ENCODE measurements at places on chromosomes 4 and X.

DNA sequence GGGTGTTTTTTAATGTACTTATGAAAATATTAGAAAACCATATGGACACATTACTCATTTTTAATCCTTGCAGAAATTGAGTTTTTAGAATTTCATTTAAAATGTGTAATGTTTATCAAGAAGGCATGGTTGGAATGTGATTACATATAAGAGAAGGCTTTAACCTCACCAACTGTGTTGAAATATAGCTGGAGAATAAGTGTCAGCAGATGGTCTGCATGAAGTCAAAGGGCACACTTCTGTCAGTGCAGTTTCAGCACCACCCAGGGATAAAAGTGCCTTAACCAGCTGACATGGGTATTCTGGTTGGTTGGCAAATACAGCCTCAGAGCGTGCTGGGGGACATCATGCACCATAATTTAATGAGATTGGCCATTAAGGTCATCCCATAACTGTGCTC lies 21.2 kb upstream of the ANTXR2 start:
- no peak for DNase-seq

- DNase-seq: peak; percentile 39
Observed at GRCh38 chr4:172202480-172203076, 389.4 kb downstream of the GALNTL6 start.

- no peak for DNase-seq
Observed at GRCh38 chr4:143026459-143027170, 158.1 kb upstream of the USP38 start.

DNA sequence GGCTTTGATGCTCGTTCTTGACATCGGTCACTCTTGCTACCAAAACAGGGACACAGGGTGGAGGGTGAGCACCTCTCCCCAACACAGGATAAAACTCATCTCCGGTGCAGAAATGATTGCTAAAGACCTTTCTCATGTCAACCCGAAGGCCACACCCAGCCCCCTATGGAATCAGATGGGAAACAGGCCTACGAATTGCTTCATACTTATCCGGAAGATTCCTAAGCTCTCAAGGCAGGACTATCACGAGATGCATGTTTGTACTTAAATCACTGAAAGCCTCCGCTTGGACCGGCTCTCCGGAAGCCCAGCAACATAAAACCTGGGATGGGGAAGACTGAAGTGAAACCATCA lies 74.9 kb downstream of the MTMR1 start:
- no peak for DNase-seq

GRCh38 chr4:170033999-170034398 lies 7.8 kb upstream of the MFAP3L start:
- no peak for DNase-seq

DNA sequence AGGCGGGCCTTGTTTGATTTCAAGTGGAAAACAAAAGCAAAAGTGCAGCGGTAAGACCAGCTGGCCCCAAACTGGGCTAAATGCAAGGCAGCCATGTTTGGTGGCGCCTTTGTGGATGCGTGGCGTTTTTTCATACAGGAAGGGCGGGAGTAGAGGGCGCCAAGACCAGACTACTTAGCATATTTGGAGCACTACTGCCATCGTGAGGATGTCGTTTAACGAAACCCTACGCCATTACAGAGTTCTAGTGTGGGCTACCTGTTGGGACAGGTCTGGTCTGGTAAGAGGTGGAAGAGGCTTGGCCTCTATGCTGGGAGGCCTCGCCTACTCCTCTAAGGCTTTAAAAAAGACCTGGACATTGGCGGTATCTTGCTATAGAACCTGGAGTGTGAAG lies 230.7 kb upstream of the STK26 start:
- DNase-seq: peak; percentile 90
